ENCODE measurements at places on chromosomes 1 and 21. TPM values are rescaled to one million over a fixed set of nuclear protein-coding genes. Genes with fewer than 3 reads are reported as not detected.

DNA sequence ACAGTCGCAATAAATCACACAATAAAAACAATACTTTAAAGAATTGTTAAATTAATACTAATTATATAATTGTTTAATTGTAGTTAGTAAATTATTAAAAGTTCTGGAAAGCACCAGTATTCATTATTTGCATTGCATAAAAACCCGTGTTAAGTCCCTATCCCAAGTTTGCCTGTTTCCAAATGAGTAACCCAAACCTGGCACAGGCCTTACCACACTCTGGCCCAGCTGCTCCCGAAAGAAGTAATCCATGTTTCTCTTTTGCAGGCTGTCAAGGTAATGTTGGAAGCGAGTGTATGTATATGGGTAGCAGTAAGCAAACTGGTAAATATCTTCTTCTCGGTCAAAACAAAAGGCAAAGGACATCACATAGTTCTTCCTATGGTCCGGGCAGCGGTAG lies 268.7 kb upstream of the BEND5 start:
- no peaks in the 10 kb centered on the region for H3K4me1 ChIP-seq
- H3K4me3 ChIP-seq, result no peak overlapping the region
- DNase-seq, result no peak
- no peak overlapping the region for H3K27ac ChIP-seq
- H3K36me3 ChIP-seq, result no peaks in the 10 kb centered on the region

DNA sequence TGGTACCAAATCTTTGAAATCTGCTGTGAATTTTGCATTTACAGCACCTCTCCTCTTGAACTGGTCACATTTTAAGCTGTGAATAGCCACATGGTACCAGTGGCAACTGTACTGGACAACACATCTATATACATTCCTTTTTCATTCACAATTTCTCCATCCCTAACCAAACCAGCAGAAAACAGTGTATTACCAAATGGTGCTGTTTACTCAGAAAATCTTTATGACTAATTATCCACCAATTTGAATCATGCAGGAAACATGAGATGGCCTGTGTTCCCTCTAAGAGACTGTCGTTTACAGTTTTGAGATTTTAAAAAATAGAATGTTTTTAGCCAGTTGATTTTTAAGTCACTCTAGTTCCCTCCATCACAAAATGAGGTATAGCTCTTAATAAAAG lies 17.6 kb upstream of the CCT8 start:
- H3K4me3 ChIP-seq, result no peak overlapping the region
- H3K27ac ChIP-seq, result no peak overlapping the region
- H3K4me1 ChIP-seq, result no peaks in the 10 kb centered on the region
- DNase-seq, result no peak

DNA sequence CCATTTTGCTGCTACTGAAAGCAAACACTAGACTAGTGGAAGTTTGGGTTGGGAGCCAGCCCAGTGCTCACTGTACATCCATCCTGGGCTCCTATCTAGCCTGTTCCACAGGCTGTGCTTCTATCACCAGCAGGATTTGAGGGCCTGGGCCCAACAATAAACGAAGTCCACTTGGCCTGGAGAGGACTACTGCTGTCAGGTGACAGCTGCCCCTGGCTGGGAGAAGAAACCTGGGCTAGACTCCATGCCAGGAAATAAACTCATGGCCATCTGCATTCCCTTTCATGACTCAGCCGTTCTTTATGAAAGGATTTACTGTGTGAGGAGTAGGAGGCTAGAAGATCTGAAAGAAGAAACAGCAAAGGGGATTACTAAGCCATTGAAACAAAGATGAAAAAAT lies 35.5 kb downstream of the COLGALT2 start:
- H3K27ac ChIP-seq, result peak overlapping the region; percentile 41
- peak; percentile 42 for DNase-seq
- H3K4me1 ChIP-seq, result peaks cover 9% of the 10 kb centered on the region
- H3K36me3 ChIP-seq, result no peaks in the 10 kb centered on the region
- no peak overlapping the region for H3K4me3 ChIP-seq

The AMY2A gene
- total RNA-seq, result 10,733 TPM

- H3K4me3 ChIP-seq, result no peak overlapping the region
- H3K4me1 ChIP-seq, result no peaks in the 10 kb centered on the region
- no peak overlapping the region for H3K27ac ChIP-seq
- H3K36me3 ChIP-seq, result no peaks in the 10 kb centered on the region
- no peaks in the 10 kb centered on the region for H3K27me3 ChIP-seq
Observed at GRCh38 chr1:204924013-204924759, 53.5 kb downstream of the NFASC start.

The TNFRSF8 gene
- 0.72 TPM for total RNA-seq

The DNAJC28 gene
- total RNA-seq, result 1.6 TPM

GRCh38 chr1:212752252-212752933 lies 39.2 kb downstream of the NSL1 start:
- H3K4me1 ChIP-seq, result peaks cover 7% of the 10 kb centered on the region
- no peaks in the 10 kb centered on the region for H3K36me3 ChIP-seq
- no peaks in the 10 kb centered on the region for H3K27me3 ChIP-seq
- no peak for DNase-seq
- H3K4me3 ChIP-seq, result no peak overlapping the region

DNA sequence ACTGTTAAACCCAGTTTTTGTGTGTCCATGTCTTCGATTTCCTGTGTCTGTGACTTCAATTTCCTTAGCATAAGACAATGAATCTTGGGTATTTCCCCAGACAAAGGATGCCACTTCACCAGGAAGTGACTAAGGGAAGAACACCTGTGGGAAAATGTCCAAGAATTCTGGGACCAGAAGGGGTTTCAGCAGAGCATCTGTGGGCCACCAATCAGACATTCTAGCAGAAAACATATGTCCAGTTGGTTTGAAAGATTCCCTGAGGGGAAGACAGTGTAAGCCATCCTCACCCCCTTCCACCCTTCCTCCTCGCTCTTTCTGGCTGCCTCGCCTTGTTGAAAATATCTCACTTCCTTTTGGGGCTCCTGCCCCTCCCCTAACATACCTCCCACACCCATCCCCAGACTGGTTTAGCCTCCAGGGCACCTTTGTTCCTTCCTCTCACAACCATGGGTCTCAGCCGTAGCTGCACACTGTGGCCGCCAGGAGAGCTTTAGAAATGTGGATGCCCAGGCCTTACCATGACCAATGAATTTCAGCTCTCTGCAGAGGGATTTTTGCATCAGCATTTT lies 25.5 kb upstream of the IFNAR1 start:
- H3K4me1 ChIP-seq, result peaks cover 9% of the 10 kb centered on the region
- H3K36me3 ChIP-seq, result no peaks in the 10 kb centered on the region
- no peak for DNase-seq

DNA sequence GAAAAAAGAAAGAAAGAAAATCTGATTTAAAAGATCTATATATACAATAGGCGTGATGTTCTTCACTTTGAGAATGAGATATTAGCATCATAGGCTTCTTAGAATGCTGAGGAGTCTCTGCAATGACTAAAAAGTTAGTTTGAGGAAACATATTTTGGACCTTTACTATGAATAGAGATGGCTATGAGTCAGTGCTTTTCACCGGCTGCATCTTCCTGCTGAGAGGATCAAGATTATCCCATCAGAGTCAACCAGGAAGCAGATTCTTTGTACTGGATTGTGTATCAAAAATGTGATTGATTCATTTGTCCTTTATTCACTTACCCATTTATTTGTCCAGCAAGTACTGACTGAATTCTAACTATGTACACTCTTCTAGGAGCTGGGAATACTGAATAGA lies 144.2 kb downstream of the KCNK2 start:
- DNase-seq, result no peak
- H3K27me3 ChIP-seq, result no peaks in the 10 kb centered on the region
- H3K4me3 ChIP-seq, result no peak overlapping the region
- no peak overlapping the region for H3K27ac ChIP-seq
- no peaks in the 10 kb centered on the region for H3K36me3 ChIP-seq
- no peaks in the 10 kb centered on the region for H3K4me1 ChIP-seq

GRCh38 chr1:39082811-39083576 lies 56.8 kb downstream of the NDUFS5 start:
- H3K4me1 ChIP-seq, result no peaks in the 10 kb centered on the region
- no peak overlapping the region for H3K4me3 ChIP-seq
- H3K27ac ChIP-seq, result no peak overlapping the region
- H3K27me3 ChIP-seq, result no peaks in the 10 kb centered on the region
- no peaks in the 10 kb centered on the region for H3K36me3 ChIP-seq

DNA sequence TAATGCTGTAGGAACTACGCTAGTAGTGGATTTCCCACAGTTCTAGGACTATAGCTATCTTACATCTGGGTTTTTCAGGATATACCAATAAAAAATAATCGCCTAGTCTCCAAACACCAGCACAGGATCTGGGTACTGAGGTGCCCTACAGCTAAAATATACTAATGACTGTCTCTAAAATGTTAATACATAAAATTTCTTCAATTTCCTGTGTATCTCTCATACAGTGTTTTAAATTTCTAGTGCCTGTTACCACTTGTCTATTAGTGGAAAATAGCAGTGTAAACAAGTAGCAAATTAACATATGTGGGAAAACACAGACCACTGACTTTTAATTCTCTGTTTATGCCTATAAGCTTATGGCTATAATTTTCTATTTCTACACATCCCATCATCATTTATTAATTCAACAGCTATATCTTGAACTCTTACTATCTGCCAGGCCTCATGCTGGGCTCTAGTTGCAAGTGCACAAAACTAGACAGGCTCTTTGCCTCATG lies 16.1 kb upstream of the PTPN14 start:
- no peak overlapping the region for H3K4me3 ChIP-seq
- DNase-seq, result no peak
- no peaks in the 10 kb centered on the region for H3K27me3 ChIP-seq
- no peak overlapping the region for H3K27ac ChIP-seq
- H3K36me3 ChIP-seq, result no peaks in the 10 kb centered on the region

DNA sequence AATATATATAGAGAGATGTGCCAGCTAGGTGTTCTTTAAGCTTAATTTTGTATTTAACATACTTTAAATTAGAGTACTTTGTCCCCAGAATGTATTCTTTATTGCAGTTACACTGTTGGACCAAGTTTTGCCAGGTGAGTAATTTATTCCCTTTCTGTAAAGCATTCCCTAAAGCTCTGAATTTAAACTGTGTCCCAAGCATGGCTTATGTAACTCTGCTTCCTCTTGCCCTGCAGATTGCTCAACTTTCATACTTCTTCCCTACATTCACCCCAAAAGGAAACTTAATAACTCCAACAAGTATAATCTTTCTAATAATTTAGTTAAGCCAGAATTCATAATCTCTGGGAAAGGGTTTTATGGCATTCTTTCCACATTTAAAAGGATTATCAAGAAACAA lies 5.6 kb downstream of the LYPLAL1 start:
- H3K36me3 ChIP-seq, result no peaks in the 10 kb centered on the region
- no peak overlapping the region for H3K27ac ChIP-seq
- no peaks in the 10 kb centered on the region for H3K27me3 ChIP-seq
- no peak overlapping the region for H3K4me3 ChIP-seq
- H3K4me1 ChIP-seq, result peaks cover 5% of the 10 kb centered on the region

The ADGRL4 gene
- total RNA-seq, result 2.0 TPM

GRCh38 chr1:37034121-37035013 lies at the start of gene GRIK3:
Gene GRIK3 (minus strand): TSS chr1:37034515. CDS start chr1:37034108, 407 bp downstream.
- no peaks in the 10 kb centered on the region for H3K4me1 ChIP-seq
- H3K27ac ChIP-seq, result no peak within 1 kb of the TSS
- peaks cover 11% of the 10 kb centered on the region for H3K27me3 ChIP-seq
- DNase-seq, result no peak
- H3K36me3 ChIP-seq, result no peaks in the 10 kb centered on the region

The SIKE1 gene
- 23.5 TPM for total RNA-seq

The PTGS2 gene
- total RNA-seq, result 0.13 TPM

GRCh38 chr21:25560271-25560685 lies 47.0 kb downstream of the MRPL39 start:
- H3K4me3 ChIP-seq, result no peak overlapping the region
- H3K27me3 ChIP-seq, result no peaks in the 10 kb centered on the region
- no peaks in the 10 kb centered on the region for H3K4me1 ChIP-seq
- H3K27ac ChIP-seq, result no peak overlapping the region

Measured in pancreas (tissue), 10 donors.